NCI-H526 treated with DMSO at 0.1 percent for 48 hours (cell line): ENCODE measurements at places on chromosomes 7 and 10.

DNA sequence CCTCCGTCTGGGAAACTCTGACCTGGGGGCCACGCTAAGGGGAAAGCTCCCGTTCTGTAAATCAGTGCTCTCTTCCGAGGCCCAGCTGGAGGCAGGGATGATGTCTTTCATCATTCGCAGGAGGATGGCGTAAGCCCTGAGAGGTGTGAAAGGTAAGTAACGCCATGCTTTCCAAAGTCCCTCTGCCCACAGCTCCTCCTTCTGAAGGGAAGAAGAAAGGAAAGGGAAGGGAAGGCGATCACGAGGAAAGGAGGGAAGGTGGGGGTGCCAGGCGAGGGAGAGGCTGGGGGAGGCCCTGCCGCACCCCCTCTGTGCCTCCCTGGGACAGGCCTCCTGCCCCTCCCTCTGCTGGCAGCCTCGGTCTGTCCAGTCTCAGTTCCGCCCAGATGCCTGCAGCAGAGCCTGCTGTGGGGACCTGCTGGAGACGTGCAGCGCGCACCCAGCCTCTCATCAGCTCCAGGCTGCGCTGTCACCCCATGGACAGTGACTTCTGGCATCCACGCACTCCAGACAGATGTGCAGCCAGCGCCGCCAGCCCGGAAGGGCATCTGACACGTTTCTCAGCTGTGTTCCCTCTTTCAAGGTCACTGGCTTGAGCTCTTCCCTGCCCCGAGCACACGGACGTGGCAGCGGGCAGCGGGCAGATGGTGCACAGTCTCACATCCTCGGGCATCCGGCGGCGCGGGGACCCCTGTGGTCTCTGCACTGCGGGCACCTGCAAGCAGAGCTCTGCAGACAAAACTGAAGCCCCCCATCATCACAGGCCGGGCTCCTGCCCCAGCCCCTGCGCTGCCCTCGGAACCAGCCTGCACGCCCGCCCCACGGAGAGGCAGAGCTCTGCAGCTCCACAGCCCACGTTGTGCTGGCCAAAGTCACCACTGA, 60.6 kb downstream of the INSIG1 start:
- DNase-seq: no peak

DNA sequence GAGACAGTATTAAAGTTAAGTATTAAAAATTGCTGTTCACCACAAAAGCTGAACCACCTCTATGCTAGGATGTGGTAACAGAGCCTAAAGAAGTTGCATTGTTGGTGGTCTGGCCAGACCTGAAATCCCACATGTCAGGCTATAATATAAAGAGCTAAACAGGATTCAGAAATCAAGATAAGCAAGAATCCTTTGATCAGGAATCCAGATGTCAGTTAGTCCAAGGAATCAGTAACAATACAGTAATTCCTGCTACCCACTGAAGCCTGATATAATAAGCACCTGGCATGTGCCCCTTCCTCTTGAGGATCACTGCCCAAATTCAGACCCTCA, 48.9 kb downstream of the ZNF277 start:
- DNase-seq: no peak

DNA sequence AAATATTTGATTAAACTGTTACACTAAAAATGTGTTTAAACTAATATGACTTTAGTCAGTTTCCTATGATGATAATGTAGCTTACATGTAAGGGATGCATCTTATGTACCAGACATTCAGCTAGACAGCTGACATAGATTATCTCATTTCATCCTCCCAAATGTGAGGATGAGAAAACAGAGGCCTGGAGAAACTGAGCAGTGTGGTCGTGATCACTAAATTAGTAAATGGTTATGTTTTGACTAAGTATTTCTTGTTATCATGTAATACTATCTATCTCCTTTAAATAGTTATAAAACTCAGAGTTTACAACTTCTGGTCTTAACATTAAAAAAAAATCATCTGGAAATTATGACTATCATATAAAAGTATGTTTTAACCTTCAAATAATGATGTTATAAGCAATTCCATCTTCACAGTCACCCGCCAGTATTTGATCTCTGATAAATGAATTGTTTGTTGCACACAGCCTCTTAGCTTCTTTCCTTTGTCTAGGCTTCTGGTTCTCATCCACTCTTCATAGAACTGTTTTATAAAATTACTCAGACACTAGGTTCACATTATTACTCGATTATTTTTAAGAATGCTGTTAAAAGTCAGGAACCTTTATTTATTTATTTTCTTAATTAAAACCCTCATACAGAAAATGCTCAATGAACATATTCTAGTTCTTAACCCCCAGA, 33.6 kb upstream of the HDAC9 start:
- no peak for DNase-seq

GRCh38 chr10:14688606-14689005, 86.1 kb downstream of the FAM107B start:
- DNase-seq: no peak

- DNase-seq: no peak
Measured at GRCh38 chr7:82325416-82325815, 118.2 kb downstream of the CACNA2D1 start.

DNA sequence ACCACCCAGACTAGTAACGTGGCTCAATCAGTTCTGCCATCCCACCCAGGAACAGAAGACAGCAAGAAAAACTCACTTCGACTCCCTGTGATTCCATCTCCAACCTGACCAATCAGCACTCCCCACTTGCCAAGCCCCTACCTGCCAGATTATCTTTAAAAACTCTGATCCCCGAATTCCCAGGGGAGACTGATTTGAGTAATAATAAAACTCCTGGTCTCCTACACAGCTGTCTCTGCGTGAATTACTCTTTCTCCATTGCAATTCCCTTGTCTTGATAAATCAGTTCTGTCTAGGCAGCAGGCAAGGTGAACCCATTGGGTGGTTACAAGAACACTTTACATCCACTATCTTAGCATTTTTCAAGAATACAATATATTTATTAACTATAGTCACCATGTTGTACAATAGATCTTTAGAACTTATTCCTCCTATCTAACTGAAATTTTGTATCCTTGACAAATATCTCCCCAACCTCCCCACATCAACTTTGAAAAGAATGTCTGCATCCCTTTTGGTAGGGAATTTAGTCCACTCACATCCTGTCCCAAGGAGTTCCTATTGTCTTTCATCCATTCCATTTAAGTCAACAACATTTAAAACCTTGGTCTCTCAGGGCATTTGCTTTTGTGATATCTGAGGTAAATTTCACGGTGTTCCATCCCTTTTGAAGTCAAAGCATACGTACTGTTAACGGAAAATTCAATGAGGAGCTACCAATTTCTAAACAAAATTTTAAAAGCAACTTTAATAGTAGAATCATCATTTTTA, 163.7 kb downstream of the MACC1 start:
- no peak for DNase-seq

GRCh38 chr10:75492173-75492925, 60.9 kb downstream of the LRMDA start:
- DNase-seq: no peak

GRCh38 chr7:118734541-118734940, 510.0 kb downstream of the ANKRD7 start:
- no peak for DNase-seq

DNA sequence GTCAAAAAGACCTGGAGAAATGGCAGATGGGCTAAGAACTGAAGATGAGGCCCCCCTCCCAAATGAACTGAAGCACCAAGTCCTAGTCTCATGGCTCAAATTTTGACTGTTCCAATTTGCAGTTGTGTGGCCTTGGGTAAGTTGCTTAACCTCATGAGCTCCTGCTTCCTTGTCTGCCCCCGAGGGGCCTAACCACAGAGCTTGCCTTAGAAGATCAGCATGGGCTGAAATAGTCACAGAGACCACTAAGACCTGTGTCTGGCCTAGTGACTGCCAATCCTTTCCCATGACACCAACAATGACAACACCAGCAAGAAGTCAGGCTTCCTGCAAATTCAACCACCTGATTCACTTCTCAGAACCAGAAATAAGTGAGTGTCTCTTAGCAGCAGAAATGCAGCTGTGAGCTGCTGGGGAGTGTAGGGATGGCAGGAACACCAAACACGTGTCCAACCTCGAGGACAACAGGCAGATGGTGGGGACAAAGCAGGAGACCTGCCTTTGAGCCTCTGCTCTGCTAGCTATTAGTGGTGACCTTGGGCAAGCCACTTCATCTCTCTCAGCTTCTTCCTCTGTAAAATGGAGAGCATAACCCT, 23.7 kb downstream of the CRHR2 start:
- DNase-seq: no peak

DNA sequence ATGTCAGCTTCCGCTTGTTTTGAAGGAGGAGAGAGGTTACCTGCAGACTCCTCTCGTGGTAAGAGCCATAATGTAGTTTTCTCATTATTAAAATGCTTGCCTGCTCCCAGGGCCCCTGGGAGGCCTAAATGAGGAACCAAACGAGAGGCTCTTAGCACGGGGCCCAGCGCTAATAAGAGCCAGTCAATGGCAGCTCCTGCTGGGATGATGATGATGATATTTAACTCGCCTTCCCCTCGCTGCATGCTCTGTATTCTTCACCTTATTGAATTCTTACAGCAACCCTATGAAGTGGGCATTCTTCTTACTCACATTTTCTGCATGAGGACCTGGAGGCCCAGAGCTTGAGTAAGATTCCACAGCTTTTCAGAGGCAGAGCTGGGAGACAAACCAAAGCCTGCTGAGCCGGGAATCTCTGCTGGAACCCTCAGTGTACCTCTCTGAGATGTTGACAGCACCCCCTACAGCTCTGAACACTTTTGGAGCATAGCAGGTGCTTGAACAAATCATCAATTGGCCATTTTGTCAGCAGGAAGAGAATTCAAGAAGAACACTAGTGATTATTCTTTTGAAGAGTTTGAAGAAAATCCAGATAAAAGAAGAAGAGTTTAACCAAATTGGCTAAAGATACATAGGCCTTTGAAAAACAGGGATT, 93.1 kb upstream of the HABP2 start:
- DNase-seq: no peak

- DNase-seq: no peak
Measured at GRCh38 chr10:75097666-75098285, 13.7 kb upstream of the SAMD8 start.

GRCh38 chr10:71710519-71710918, 9.1 kb downstream of the C10orf105 start:
- DNase-seq: no peak

DNA sequence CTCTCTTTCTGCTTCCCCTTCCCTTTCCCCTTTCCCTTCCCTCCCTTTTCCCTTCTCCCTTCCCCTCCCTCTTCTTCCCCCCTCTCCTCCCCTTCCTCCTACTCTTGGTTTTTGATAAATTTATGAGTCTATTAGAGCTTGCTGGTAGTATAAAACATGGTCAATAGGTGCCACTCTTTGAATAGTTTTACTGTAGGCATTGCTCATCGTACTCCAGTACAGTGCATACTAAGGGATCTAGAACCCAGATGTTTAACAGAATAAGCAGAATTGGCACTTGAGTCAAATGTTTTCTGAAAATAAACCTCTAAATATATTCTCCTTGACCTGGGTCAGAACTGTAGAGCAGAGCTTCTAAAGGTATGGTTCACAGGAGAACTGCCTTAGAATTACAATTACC, 126.7 kb downstream of the SORCS3 start:
- no peak for DNase-seq

GRCh38 chr10:97427571-97428179, 1.7 kb downstream of the PGAM1 start:
- no peak for DNase-seq
